ENCODE measurements at places on chromosomes 5 and 9. TPM values are rescaled to one million over a fixed set of nuclear protein-coding genes. Genes with fewer than 3 reads are reported as not detected.

- H3K27me3 ChIP-seq: no peaks in the 10 kb centered on the region
- H3K4me3 ChIP-seq: no peak overlapping the region
- H3K36me3 ChIP-seq: no peaks in the 10 kb centered on the region
- H3K4me1 ChIP-seq: no peaks in the 10 kb centered on the region
- no peak overlapping the region for H3K27ac ChIP-seq
Measured at GRCh38 chr9:117125531-117125930, 289.3 kb downstream of the ASTN2 start.

DNA sequence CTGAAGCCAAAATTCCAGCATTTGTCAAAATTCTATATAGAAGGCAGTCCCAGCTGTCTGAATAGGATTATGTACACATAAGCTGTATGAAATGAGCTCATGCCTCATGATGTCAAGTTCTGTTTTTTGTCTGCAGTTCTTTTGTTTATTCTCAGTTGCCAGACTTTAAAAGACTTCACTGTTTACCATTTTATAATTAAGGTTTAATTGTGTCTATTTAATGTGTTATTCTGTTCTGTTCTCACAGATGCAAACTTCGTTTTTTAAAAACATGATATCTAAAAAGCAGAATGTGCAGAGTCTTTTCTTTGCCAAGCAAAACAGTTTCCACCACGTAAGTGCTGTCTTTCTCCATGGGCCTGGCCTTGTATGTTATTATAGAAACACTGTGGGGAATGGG lies 31.1 kb downstream of the ERAP1 start:
- H3K27ac ChIP-seq: no peak overlapping the region
- peaks cover 14% of the 10 kb centered on the region for H3K4me1 ChIP-seq
- H3K4me3 ChIP-seq: no peak overlapping the region
- no peaks in the 10 kb centered on the region for H3K27me3 ChIP-seq
- no peak for DNase-seq

DNA sequence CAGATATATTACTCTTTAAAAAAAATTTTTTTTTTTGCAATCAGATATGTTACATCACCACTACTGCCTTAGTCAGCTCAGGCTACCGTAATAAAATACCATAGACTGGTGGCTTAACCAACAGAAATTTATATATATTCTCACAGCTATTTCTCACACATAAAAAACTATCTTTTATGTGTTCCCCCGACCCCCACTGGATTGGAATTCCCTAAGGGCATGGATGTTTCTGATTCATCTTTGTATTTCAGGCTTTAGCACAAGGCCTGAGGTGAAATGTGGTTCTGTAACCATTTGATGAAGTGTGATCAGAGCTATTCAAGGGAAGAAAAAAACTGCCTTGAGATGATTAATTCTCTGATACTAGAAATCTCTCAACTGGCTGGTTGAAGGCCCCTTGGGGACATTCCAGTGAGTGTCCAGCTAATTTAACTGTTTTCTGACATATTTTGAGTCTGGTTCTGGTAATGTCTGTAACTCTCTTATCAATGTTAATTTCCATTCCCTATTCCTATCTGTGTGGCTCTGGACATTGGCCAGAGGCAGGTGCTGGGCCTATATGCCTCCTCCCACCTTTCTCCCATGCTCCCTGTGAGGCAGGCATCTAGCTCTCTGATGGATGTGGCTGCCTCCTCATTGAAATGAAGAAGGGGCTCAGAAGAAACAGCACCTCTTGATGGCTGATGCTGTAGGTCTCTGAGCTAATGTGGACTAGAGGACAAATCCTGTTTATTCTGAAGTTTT lies 2.5 kb downstream of the CD14 start:
- no peak overlapping the region for H3K4me3 ChIP-seq
- no peak for DNase-seq
- H3K4me1 ChIP-seq: peaks cover 35% of the 10 kb centered on the region
- no peaks in the 10 kb centered on the region for H3K36me3 ChIP-seq
- H3K27me3 ChIP-seq: no peaks in the 10 kb centered on the region
- peak overlapping the region; percentile 93 for H3K27ac ChIP-seq

- H3K4me3 ChIP-seq: no peak overlapping the region
- H3K36me3 ChIP-seq: no peaks in the 10 kb centered on the region
- DNase-seq: no peak
- H3K27me3 ChIP-seq: no peaks in the 10 kb centered on the region
- H3K4me1 ChIP-seq: no peaks in the 10 kb centered on the region
Measured at GRCh38 chr5:34584165-34584564, 72.0 kb upstream of the RAI14 start.

DCAF10 gene
- 23.6 TPM for total RNA-seq

PDCD1LG2 gene
- total RNA-seq: 17.8 TPM

GRCh38 chr5:18102733-18103132 lies 468.5 kb downstream of the TAF11L14 start:
- no peaks in the 10 kb centered on the region for H3K36me3 ChIP-seq
- H3K27ac ChIP-seq: no peak overlapping the region
- no peaks in the 10 kb centered on the region for H3K4me1 ChIP-seq

ANXA2R gene
- 10.0 TPM for total RNA-seq

DNA sequence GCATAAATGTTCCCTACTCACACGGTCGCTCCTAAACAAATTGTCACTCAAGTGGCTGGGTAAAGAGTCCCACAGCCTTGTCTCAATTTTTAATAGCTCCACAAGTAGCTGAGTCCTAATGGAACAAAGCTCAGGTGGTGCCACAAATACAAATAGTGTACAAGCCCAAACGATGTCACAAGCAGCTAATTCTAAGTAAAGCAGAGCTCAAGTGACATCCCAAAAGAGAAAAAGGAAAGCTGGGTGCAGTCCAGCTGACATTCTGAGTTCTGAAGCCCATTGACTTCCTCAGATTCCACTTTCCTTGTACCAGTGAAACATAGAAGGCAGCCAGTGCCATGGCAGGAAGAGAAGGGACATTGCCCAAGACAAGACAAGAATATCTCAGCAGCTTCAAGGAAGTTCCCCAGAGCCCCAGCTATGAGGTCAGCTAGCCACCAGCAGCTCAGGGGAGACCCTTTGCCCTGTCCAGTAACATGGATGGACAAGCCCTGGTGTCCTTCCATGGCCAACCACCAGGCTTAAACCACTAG lies 231.2 kb upstream of the SGCD start:
- DNase-seq: no peak
- H3K4me3 ChIP-seq: no peak overlapping the region
- H3K27me3 ChIP-seq: no peaks in the 10 kb centered on the region
- no peak overlapping the region for H3K27ac ChIP-seq

All from spleen (tissue), 13 donors.